Natural killer cell (primary cell): ENCODE measurements at places on chromosomes 6 and 20.
A peak's percentile ranks its signal among the peaks of the same experiment; 100 is the strongest.

- DNase-seq: peak; percentile 44
Measured at GRCh38 chr20:63215101-63216040, 560 bp downstream of the YTHDF1 start.

DNA sequence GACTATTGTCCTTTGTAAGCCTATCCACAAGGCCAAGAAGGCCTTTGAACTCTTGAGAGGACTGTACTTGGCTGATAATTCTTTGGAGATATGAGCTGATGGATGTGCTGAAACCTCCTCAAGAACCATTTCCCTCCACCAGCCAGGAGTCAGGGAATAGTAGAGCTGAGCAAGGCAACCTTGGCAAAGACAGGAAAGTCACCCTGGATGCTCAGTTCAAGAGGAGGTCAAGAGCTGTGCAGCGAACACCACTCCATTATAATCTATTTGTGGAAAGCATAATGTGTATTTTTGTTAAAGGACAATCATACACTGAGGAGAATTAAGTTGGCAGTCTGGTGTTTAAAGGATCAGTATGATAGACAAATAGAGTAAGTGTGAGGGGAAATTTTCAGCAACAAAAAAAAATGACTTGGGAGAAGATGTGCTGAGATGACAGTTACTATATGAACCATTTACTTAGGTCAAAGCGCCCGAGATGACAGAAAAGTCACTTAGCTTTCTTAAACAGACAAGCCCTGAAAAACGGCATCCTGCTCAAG lies 177.2 kb upstream of the COL21A1 start:
- no peak for DNase-seq

- DNase-seq: no peak
Measured at GRCh38 chr20:3739054-3739925, 6.8 kb downstream of the HSPA12B start.

DNA sequence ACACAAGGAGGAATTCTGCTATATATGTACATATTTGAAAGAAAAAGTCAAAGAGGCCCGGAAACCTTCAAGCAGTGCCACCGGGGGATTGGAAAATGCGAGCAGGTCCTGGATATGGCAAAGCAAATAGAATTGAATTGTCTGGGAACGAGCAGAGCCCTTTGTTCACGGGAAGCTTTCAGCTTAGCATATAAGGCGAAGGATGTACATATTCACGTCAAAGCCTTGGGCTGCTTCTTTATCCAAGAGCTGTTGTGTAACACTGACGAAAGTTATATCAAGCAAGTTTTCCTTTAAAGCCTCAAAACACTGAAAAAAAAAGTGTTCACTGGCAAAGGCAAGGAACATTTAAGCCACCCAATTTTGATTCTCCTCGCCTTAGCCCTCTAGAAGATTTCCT lies 171.0 kb downstream of the GPX5 start:
- DNase-seq: no peak

DNA sequence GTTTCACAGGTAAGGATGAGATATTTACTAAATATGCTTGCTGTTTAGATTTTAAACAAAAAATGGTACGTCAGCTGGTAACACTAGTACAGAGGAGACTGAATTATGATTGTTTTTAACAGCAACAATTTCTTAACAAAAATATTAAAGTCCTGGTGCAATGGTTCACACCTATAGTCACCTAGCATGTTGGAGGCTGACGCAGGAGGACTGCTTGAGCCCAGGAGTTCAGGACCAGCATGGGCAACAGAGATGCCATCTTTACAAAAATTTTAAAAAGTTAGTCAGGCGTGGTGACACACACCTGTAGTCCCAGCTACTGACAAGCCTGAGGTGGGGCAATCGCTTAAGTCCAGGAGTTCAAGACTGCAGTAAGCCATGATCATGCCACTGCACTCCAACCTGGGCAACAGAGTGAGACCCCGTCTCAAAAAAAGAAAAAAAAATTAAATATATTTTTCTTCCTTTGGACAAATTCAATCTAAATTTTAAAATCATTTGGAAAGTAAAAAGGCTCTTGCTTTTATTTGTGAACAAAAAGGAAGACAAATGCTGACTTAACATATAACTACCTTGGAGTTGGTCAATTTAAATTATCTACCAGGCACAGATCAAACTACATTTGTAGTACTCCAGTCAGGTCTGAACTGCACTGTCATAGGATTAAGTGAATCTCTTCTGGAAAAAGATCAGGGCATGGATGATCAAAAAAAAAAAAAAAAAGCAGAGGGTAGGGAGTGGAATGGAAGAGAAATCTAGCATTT lies 38.2 kb upstream of the RUNX2 start:
- DNase-seq: no peak

GRCh38 chr20:25247956-25248785 lies at the start of gene PYGB:
Gene PYGB (plus strand): TSS chr20:25248085. CDS start chr20:25248179, 94 bp downstream.
- DNase-seq: peak; percentile 68

GRCh38 chr6:144346719-144347447 lies 61.7 kb downstream of the UTRN start:
- peak; percentile 48 for DNase-seq

DNA sequence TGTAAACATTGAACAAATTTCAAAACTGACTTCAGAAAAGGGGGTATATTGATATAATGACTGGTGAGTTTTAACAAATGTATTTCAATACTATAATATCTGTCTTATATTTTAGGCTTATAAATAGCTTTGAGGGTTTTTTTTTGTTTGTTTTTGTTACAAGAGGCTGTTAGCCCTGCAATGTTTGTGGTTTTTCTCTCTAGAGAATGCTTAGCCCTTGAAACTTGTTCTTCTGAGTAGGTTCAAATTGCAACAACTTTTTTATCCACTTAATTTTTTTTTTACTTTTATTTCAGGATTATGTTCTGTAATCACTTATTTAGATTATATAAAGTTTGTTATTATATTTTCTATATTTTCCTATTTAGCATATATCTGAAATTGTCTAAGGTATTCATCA lies 333.2 kb downstream of the RIMS1 start:
- no peak for DNase-seq

DNA sequence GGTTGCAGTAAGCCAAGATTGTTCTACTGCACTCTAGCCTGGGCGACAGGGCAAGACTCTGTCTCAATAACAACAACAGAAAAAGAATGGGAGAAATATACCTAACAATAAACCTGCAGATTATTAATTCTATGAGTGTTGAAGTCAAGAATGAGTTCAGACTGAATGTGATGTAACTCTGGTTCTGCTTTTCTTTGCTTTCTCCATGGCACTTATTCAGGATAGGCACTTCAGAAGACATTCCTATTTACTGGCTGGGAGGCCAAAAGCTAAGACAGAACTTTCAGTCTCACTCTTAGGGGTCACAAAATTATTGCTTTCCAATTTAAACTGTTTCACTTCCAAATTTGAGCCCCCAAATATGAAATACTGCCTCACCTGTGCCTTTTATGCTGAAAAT lies 15.7 kb upstream of the PRIM2 start:
- no peak for DNase-seq

DNA sequence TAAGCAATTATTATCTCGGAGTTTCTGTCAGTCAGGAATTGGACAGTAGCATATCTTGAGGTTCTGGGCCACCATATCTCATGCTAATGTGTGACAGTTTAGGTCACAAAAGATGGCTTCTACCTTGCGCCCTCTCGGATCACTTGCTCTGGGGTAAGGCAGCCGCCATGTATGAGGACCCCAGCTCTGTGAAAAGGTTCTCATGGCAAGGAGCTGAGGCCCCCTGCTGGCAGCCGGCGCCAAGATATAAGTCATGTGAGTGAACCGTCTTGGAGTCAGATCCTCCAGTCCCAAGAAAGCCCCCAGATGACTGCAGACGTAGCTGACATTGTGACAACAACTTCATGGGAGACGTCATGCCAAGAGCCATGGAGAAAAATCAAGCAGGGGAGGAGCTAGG lies 670.8 kb downstream of the KIF16B start:
- DNase-seq: no peak

GRCh38 chr6:75246386-75246785 lies 2.8 kb upstream of the COX7A2 start:
- no peak for DNase-seq

GRCh38 chr6:20092071-20092566 lies 120.2 kb downstream of the MBOAT1 start:
- peak; percentile 57 for DNase-seq
